ENCODE measurements at places on chromosomes 12 and 14.

GRCh38 chr14:92958373-92959188 is 35.6 kb downstream of the CHGA start:
- DNase-seq: no peak

DNA sequence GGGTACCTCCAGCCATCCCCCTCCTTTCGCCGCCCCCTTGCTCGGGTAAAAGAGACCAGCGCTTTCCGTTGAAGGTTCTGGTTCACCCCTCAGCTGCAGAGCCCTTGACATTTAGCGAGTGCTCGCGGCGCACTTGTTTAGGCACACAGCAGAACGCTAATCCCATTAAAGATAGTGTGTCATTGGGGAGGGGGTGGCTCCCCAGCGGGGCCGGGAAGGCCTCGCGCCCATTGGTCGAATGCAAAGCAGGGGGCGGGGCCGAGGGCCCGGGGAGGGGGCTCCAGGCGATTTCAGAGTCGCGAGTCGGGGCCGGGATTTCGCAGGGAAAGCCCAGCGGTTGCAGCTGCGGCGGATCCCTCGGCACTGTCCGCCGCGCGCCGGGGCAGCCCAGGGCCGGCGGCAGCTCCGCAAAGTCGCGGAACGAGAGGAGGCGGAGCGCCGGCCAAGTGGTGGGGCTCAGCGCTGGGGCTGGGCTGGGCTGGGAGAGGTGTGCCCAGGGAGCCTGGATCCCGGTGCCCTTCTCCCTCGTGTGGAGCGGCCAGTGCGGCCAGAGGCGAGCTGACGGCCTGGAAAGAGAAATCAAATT is 122.9 kb downstream of the TSPAN9 start:
- no peak for DNase-seq

DNA sequence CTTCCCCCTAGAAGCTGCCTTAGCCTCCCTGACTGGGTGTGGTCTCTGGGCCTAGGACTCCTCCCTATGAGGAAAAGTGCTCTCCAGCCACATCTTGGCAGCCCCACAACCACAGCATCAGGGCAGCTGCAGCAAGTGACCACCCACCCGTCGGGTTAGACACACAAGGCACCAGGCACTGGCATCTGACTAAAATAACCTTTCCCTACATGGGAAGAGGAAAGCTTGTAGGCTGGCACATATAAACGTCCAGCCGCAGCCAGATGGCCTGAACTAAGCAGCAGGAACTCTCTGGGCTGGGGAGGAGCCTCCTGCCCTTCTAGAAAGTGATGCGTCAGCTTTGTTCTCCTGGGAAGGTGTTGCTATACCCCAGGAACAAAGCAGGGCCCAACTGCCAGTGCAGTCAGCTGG is 328.7 kb downstream of the DPF3 start:
- no peak for DNase-seq

DNA sequence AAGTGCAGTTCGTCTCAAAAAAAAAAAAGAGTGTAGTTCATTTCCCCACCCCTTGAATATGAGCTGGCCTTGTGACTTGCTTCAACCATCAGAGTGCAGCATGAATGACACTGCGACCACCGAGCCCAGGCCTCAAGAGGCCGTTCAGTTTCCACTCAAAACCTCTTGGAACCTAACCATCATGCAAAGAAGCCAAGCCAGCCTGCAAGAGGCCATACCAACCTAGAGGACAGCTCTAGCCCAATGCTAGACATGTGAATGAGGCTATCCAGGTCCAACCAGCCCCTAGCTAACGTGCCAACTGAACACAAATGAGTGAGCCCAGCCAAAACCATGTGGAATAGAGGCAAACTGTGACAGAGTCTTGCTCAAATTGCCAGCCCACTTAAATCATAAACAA is 29.7 kb downstream of the R3HDM2 start:
- DNase-seq: no peak
